ENCODE measurements at places on chromosomes 7 and 10.

- no peak for DNase-seq
Observed at GRCh38 chr7:93036149-93036640, 81.6 kb downstream of the SAMD9 start.

DNA sequence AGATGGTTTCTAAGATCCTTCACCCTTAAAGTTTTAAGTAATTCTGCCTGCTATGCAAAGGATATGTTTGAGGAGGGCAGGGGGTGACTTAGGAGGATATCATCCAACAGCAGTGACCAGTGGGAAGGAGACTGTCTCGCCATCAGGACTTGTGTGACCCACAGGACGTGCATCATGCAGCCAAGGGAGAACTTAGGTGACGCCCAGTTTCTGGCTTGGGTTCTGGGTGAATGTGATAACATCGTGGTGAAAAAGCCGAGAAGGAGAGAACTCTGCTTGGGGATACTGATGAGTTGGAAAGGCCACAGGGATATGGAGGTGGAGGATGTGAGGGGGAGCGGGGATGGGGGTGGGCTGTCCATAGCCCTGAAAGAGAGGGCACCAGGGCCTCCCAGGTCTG, 3.8 kb downstream of the WIPI2 start:
- no peak for DNase-seq

DNA sequence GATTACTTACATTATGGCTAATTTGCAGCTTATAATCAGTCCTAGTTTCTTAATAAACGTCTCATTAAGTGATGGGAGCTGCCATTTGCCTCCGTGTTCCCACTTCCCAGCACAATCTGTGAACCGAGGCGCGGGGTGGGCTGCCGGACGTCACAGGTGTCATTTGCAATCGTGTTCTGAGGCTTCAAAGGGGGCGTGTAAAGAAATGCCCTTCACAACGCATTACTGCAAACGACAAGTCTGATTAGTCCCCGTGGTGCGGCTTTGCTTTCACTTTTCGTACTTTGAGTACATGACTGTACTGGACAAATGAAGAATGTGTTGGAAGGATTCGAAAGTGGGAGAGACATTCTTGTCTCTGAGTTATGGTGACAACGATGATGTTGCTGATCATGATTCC, 614.2 kb upstream of the ADARB2 start:
- DNase-seq, result no peak

DNA sequence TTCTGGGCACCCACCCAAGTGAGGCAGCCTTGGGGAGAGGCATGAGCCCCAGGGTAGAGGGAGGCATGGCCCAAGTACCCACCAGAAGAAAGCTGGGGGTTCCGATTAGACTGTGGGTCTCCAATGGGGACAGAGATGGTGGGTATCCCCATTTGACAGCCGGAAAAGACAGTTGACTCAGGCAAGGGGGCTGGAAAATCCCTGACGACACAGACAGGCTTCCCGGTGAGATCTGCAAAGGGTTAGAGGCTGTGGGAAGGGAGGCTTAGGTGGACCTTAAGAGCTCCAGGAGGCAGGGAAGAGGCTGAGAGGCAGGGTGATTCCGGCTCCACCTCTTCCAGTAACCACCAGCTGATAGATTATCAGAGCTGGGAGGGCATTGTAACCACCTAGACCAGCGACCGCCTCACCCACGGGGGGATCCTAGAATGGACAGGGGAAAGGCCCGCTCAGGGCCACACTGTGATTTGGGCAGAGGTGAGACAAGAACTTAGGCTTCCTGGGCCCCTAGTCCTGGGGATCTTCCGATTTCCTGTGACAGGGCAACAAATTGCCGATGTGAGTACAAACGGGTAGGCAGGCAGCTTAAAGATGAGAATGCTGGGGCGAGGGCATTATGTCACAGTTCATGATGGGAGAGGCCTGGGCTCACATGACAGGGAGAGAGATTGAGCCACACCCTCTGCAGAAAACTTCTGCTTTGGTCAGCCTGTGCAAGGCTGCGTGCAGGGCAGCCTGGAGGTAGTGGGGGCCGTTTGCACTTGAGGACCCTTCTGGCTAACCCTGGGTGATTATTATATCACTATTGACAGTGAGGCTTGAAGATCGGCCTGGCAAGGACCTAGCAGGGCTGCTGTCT, 5.4 kb downstream of the TBATA start:
- peak; percentile 4 for DNase-seq

- peak; percentile 90 for DNase-seq
Observed at GRCh38 chr7:150370612-150371071, 2.0 kb downstream of the REPIN1 start.

GRCh38 chr10:21330628-21331020, 194.9 kb downstream of the SKIDA1 start:
- DNase-seq, result no peak

GRCh38 chr10:132921818-132922807, 20.3 kb downstream of the CFAP46 start:
- no peak for DNase-seq

DNA sequence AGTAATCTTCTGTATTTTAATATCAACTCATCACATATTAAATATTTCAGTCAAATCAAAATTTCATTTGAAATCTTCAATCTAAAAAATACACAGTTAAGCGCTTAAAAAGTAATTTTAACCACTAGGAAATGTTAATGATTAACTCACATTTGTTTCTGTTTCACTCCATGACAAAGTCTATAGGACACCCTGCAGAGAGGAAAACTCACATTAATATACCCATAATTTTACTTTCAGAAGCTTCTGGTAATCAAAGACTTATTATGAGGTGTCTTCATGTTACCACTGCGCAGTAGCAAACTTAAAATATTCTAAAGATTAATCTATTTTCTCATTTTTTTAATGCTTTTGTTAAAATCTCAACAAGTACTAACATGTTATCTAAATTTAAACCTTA, 41.0 kb upstream of the ZNF518A start:
- DNase-seq, result no peak

DNA sequence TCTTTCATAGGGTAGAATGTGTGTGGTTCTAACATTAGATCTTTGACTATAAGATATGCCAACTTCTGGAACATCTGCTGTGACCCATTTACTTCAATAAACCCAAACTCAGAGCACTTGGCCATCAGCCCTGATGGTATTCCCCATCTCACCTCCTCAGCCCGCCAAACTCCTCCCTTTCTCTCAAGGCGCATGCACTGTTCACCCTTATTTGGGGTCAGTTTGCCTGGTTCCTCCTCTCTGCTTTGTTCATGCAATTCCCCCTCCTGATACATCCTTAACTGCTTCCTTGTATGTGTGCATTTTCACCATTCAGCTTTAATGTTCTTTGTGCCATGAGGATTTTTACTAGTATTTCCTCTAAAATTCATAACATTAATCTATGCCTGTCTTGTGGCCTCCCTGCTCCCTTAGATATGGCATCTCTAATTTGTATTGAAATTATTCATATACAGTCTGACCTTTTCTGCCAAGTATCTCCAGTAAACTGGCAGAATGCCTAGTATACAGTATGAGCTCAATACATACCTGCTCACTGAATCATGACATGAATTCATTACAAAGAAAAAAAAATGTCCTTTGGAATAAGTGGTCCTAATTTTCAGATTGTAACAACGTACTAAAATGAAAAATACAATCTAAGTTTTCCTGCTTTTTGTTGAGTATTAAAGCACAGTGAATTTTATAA, 336.8 kb upstream of the IGFBP3 start:
- peak; percentile 15 for DNase-seq
